Inflammatory macrophage treated with lipopolysaccharide for 4 hours (primary cell): ENCODE measurements at places on chromosomes 13 and 19.

DNA sequence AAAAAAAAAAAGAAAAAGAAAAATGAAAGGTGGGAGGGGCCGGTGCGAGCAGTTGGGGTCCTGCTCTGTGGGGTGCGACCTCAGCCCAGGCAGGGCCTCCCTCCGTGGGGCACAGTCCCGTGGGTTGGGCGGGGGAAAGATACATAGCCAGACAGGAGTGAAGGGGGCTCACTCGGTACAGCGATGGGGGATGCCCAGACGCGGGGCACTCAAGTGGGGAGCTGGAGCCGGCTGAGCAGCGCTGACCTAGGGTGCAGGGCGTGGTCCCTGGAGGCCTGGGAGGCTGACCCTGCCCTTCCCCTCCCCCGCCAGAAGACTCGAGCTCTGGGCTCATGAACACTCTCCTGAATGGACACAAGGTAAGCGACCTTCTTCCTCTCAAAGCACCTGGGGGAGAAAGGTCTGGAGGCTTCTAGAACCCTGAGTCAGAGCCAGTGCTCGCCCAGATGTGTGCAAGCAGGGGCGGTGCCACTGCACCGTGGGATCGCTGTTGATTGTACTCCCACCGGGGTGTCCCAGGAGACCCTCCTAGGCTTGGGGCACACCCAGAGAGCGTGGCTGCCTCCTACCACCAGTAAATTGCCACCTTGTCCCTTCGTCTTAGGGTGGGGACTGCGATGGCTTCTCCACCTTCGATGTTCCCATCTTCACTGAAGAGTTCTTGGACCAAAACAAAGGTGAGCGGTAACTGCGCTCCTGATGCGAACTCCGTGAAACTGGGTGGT, 3.4 kb downstream of the HMG20B start:
- DNase-seq = no peak

DNA sequence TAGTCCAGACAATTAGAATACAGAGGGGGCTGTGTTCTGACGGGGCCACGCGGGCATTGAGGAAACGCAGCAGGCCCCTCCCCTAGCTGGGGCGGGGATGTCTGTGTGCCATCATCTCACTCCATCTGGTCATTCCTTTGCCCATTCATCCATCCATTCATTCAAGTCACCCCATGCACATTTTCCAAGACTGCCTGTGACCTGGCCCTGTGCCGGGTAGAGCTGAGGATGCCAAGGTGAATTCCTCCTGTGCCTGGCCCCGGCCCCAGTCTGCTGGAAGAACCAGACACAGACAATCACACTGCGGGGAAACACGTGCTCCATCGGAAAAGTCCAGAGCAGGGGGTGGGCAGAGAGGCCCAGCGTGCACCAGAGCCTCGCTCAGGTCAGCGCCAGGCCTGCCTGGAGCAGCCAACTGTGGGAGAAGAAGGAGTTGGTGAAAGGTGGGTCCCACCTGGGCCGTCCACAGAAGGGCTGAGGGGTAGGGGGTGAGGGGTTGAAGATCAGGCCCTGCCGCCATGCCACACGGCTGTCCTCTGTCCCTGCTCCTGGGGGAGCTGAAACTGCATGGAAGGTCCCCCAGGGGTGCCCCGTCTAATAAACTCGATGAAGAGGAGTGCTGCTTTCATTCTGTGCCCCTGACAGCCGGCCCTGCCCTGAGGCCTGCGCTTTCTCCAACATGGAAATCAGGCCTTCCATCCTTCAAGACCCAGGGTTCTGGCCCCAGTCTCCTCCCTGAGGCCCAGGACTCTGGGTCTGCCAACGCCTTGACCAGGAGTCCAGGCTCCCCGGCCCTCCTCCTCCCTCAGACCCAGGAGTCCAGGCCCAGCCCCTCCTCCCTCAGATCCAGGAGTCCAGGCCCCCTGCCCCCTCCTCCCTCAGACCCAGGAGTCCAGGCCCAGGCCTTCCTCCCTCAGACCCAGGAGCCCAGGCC, 1.6 kb upstream of the CACNG6 start:
- DNase-seq = no peak

DNA sequence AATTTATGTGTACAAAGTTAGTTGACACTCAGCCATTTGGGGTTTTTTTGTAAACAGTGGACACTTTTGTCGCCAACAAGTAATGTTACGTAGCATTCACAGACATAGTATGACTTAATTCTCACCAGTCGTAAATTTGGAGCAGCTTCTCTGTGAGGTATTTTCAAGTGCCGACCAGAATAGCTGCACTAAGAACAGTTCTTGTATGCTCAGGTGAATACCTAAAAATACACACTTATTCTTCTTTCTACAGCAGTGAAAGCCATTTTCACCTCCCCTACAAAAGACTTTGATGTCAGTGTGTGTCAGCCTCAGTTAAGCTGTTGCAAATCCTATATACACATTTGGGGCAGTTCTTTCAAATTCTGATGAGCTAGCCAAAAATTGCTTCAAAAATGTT, 206.5 kb downstream of the ENOX1 start:
- no peak for DNase-seq

GRCh38 chr19:44839276-44839675, 6.8 kb upstream of the NECTIN2 start:
- no peak for DNase-seq

GRCh38 chr19:56119582-56119978, 1.5 kb downstream of the ZNF787 start:
- no peak for DNase-seq

DNA sequence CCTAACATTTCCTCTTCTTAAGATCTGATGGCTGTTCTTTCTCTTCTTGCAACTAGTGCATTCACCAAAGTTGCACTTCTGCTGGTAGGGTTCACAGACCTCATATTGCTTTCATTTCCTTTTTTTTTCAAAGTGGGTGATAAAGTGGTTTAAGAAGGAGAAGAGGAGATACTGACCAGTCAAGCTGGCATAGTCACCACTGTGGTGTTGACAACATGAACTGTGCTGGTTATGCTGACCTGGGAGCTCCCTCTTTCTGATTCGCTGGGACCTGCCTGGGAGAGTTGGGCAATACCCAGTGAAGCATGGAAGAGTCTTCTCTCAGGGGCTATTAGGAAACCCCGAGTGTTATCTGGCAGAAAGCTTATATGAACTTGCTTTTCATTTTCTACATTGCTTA, 222.9 kb downstream of the SLITRK5 start:
- peak; percentile 30 for DNase-seq

- peak; percentile 80 for DNase-seq
Measured at GRCh38 chr13:30739761-30740642, 4.7 kb downstream of the ALOX5AP start.

DNA sequence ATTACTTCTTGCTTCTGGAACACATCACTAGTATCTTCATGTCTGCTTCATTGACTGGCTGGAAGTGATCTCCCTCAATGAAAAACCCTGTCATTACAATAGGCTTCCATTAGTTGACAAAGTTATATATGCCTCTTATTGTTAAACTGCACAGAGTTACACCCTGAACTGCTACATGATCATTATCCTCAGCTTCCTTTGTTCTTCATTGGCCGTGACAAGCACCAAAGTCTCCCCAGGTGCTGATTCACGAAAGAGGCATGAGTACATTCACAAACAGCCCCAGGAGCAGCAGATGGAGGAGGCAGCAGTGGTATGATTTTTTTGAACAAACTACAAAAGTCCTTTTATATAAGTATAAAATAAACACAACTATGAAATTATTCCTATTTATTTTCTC, 51.4 kb downstream of the VWA8 start:
- DNase-seq = no peak

GRCh38 chr19:32404933-32405430, 588 bp upstream of the DPY19L3 start:
- peak; percentile 36 for DNase-seq

GRCh38 chr13:76620036-76620435, 266.2 kb downstream of the KCTD12 start:
- DNase-seq = no peak

GRCh38 chr13:91747186-91747585, 348.8 kb downstream of the GPC5 start:
- DNase-seq = no peak

GRCh38 chr19:4748589-4748988, 24.9 kb upstream of the DPP9 start:
- DNase-seq = no peak

DNA sequence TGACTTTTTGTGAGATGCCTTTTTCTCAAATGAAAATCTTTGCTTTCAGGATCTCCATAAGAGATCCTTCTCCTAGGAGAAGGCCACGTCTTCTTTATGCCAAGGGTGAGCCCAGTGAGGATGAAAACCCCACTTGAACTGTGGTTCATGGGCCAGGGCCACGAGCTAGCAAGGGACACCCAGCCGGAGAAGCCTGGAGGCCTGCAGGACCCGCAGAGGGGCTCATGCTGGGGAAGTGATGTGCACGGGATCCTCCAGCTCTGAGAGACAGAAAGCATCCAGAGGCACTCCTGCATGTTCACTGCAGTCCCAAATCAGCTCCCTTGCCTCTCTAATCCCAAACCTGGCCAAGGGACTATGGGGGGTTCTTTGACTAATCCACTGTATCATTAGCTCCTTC, 168.9 kb downstream of the UQCRFS1 start:
- no peak for DNase-seq

DNA sequence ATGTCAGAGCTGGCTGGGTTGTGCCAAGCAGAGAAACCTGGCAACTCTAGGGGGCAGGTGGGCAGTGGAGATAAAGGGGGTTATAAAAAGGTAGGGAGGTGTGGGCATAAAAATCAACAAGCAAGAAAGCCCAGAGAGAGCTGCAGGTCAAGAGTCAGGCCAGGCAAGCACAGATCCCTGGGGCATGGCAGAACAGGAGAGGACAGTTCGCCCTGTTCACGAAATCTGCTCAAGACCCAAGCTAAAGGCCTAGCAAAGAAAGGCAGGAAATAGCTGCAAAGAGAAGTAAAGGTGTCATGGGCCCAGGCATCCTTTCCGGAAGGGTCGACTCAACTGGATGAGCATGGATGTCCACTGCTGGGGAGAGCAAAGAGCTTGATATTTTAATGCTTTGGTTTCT, 3.4 kb downstream of the MBNL2 start:
- DNase-seq = no peak

- DNase-seq = no peak
Measured at GRCh38 chr13:44817131-44817671, 172.1 kb downstream of the NUFIP1 start.

DNA sequence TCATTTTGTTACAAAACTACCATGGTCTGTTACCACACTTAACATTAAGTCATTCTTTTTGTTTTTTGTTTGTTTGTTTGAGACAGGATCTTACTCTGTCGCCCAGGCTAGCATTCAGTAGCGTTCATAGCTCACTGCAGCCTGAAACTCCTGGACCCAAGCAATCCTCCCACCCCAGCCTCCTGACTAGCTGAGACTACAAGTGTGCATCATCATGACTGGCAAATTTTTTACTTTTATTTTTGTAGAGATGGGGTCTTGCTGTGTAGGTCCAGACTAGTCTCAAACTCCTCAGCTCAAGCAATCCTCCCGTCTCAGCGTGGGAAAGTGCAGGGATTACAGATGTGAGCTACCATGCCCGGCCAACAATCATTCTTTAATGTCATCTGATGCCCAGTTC, 3.3 kb downstream of the ALDH16A1 start:
- peak; percentile 47 for DNase-seq

DNA sequence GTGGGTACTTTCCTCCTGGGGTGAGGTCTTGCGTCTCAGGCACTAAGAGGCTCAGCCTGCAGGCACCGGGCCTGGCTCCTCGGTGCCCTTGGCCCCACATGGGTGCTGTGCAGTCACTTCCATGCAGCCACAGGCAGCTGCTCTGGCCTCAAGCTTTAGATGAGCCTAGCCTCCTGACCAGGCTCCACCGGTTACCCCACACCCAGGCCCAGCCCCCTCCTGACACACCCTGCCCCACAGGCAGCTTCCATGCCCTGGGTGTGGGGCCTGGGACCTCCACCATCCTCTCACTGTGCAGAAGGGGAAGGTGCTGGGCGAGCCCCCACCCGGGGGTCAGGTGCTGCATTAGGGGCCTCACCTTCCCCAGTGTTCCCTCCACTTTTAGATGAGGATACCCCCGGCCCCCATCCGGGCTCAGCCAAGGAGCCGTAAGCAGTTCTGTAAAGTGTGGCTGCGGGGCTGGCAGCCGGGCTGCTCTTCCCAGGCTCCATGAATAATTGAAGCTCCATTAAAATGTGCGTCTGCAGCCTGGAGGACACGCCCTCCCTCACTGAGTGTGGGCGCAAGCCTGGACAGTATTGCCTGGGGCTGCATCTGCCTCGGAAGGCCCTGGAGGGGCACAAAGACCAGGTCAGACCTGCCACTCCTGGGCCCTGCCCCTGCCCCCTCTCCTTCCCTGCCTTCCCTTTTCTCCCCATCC, 72.5 kb upstream of the KCTD15 start:
- no peak for DNase-seq

GRCh38 chr13:94765814-94766213, 53.5 kb upstream of the SOX21 start:
- DNase-seq = no peak

- DNase-seq = no peak
Measured at GRCh38 chr19:41218615-41219507, at the start of gene AXL. Gene AXL, plus strand, starts transcription at chr19:41219223. Its CDS starts 170 bp downstream, at chr19:41219393.

DNA sequence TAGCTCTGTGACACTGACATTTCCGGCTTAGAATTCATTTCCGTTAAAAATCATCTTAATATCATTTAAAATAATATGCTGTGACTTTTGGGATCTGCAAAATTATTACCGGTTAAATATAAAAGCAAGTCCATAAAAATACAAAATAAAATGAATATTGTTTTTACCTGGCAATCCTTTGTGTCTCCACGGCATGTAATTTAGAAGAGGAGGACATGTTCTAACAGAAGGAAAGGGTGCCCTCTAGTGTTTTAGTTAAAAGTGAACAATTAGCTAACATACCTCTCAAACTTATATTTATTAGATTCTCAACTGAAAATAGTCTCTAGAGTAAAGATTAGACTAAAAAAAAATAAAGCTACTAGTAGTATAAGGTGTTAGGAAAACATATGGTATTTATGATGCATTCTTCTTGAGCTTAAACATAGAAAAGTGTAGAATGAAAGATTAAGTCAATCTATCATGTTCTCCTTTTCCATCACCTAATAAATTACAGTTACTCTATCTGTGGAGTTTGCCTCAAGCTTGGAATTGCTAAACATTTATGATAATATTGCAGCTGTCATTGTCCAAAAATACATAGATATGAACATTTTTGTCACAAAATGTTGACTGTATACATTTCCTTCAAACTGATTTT, 676.7 kb upstream of the SPRY2 start:
- DNase-seq = peak; percentile 51

DNA sequence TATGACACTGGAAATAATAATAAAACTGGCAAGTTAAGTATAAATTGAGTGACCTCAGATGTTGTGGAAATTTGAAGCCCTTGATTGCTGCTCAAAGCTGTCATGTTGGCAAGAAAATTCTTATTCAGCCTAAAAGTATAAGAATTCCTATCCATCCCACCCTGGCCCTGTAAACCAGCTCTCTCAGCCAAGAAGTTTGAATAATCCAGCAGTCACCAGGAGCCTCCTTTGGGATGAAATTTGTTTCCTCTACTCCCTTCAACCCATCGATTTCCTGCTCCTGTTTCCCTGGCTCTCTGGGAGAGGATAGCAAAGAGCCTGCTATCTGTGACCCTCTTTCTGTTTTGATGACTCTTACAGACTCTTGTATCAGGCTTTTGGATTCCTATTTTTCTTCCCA, 169.3 kb downstream of the LHFPL6 start:
- DNase-seq = no peak
